ENCODE measurements at places on chromosomes 4 and X. TPM values are rescaled to one million over a fixed set of nuclear protein-coding genes. Genes with fewer than 3 reads are reported as not detected.

REELD1 gene
- not detected for total RNA-seq

CT45A6 gene
- total RNA-seq, result not detected

LRRC66 gene
- not detected for total RNA-seq

IL2 gene
- 147 TPM for total RNA-seq

ENPEP gene
- not detected for total RNA-seq

DNA sequence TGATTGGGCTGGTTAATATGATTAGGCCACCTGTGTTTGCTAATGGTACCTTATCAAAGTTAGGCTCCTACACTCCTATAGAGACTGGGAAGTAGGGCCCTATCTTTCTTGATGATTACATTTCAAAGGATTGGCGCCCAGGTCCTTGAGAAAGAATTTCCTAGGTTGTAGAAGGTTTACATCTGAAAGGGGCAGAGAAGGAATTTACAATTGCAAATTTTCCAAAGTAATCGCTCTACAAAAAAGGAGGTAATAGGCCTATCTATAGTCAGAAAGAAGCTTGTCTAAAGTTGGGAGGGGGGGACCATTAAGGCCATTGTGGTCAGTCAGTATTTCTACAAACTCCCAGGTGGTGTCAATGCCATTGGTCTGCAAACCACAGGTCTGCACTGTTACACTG, 638.4 kb downstream of the IL1RAPL1 start:
- no peak for DNase-seq

- DNase-seq, result no peak
Observed at GRCh38 chrX:122552286-122552800, 631.7 kb upstream of the GRIA3 start.

DNA sequence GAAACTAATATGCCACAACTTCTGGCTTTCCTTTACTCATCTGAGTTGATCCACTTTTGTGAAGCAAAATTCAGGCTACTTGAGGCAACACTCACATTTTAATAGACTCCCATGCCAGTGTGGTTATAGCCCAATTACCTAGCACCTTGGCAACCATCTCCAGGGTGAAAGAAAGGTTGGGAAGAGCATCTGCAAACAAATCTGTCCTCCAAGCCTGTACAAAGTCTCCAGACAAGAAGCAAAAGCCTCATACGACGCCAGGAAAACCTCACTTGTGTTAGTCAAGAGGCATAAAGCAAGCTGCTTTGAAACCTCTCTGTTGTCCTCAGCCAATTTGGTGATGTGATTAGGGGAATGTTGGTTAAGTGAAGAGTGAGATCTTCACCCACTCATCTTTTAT, 246.6 kb downstream of the THOC2 start:
- no peak for DNase-seq

- no peak for DNase-seq
Observed at GRCh38 chr4:7813674-7814073, 126.0 kb downstream of the AFAP1 start.

DNA sequence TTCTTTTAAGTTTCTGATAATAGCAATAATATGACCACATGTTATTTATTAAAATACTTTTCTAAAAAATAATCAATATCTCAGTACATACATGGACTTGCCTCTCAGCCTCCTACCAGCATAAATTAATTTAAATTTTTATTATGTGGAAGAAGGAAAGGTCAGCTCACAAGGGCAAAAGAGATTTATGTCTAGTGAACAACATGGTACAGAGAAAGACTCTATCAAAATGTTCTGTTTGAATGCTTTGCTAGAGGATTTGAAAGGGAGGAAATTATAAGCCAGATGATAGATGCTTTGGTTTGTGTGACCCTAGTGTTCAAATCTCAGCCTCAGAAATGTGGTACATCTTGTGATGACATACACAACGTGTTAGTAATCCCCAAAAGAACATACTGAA, 94.3 kb downstream of the DKK2 start:
- no peak for DNase-seq

DNA sequence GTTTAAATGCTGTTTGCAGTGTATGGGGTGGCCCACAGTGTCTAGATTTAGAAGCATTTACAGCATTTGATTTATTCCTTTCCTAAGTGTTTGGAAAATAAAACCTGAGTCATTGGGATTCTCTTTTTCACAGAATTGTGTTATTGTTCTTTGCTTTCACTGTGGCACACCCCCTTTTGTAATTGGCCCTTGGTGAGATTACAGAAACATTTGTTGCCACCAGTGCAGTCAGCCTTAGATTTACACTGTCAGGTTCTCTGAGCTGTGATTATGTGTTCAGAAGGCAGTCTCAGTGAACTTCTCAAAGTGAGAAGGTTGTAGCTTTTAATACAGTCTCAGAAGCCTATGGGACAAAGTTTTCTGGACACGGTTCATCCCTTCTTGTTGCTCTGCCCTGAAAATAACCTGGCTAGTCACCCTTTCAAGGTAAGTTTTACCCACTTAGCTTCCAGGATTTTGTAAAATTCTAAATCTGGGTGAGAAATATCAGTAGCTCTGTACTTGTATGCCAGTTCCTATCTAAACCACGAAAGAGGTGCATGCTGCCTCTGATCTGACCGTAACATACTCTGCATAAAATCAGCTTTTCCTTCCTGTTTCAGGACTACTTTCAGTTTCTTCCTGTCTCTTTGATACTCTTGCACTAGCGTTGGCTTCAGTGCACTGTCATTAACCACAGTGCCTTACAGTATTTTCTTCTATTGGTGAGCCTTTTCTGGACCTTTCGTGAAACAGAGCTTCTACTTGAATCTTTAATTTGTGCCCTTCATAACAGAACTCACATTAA, 12.6 kb downstream of the RUFY3 start:
- peak; percentile 52 for DNase-seq

GRCh38 chrX:153371256-153371655, 29.9 kb downstream of the PNMA6E start:
- no peak for DNase-seq

DNA sequence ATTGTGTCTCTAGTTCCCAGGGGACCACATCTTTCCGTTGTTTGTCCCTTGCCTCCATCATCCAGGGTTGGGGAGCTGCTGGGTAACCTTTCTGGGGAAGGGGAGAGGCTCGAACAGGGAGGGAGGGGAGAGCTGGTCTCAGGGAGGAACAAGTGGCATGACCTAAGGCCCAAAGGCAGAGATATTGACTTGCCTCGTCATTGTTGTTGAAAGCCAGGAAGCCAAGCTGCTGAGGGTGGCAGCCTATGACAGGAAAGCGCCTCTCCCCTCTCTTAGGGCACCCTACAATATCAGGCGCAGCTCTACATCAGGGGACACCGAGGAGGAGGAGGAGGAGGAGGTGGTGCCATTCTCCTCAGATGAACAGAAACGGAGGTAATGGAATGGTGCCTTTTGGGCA, 20.8 kb downstream of the ZNF185 start:
- DNase-seq, result no peak

- no peak for DNase-seq
Observed at GRCh38 chr4:75557696-75558095, 1.8 kb downstream of the ODAPH start.

All from activated naive CD4-positive, alpha-beta T cell treated with anti-CD3 and anti-CD28 coated beads for 36 hours (primary cell).